Mesendoderm (in vitro differentiated cells): ENCODE measurements at places on chromosomes 12 and 14.

DNA sequence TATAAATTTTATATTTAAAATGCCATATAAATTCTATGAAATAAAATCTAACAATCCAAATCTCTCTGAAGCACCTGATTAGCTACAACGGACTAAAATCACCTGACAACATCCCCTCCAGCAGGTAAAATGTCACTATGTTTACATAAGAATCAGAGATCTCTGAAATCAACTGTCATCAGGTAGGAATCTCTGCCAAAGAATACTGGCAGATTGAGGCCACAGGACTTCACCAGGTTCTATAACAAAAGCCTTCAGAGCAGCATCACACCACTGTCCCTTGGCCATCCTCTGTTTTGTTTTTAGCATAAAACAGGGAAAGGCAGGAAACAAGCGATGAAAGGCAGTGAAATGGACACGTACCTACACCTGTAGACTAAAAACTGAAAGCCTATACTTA lies 22.1 kb downstream of the FGD6 start:
- H3K4me3 ChIP-seq: no peak overlapping the region
- H3K27ac ChIP-seq: no peak overlapping the region
- H3K27me3 ChIP-seq: no peaks in the 10 kb centered on the region
- peak; percentile 57 for DNase-seq
- no peaks in the 10 kb centered on the region for H3K4me1 ChIP-seq
- no peaks in the 10 kb centered on the region for H3K36me3 ChIP-seq

GRCh38 chr12:19915392-19916195 lies 452.7 kb upstream of the PDE3A start:
- H3K27me3 ChIP-seq: no peaks in the 10 kb centered on the region
- H3K4me1 ChIP-seq: no peaks in the 10 kb centered on the region
- DNase-seq: peak; percentile 43

GRCh38 chr14:69620211-69620611 lies 8.8 kb downstream of the SUSD6 start:
- no peak overlapping the region for H3K27ac ChIP-seq
- no peak for DNase-seq
- no peaks in the 10 kb centered on the region for H3K36me3 ChIP-seq
- H3K4me3 ChIP-seq: no peak overlapping the region

GRCh38 chr12:65662590-65662989 lies 161.7 kb upstream of the HMGA2 start:
- H3K4me1 ChIP-seq: no peaks in the 10 kb centered on the region
- no peaks in the 10 kb centered on the region for H3K27me3 ChIP-seq
- no peak overlapping the region for H3K4me3 ChIP-seq

DNA sequence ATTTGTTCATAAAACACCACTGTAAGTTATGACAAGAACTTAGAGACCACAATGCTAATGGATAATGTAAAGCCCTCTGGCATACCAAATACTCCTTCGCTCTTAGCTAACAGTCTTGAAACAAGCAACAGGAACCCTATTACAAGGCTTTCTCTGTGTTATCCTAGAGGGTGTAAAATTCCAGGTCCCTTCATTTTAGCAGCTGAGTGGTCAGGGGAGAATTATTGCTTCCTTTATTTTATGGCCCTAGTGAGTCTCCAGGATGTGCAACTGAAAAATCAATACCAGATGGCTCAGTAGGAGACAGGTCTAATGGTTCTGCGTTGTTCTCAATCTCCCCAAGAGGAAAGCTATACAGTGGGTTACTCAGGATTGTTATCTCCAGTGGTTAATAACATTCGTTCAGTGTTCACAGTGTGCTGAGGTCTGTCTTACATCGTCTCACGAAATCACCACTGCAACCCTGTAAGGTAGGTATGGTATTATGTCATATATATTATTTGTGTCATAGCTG lies 172.7 kb upstream of the CNOT2 start:
- H3K27me3 ChIP-seq: no peaks in the 10 kb centered on the region
- H3K27ac ChIP-seq: peak overlapping the region; percentile 29
- peak; percentile 62 for DNase-seq
- H3K4me1 ChIP-seq: peaks cover 12% of the 10 kb centered on the region
- no peaks in the 10 kb centered on the region for H3K36me3 ChIP-seq

GRCh38 chr14:36658123-36659009 lies 3.3 kb upstream of the PAX9 start:
- no peak overlapping the region for H3K27ac ChIP-seq
- H3K4me3 ChIP-seq: no peak overlapping the region
- no peak for DNase-seq
- H3K27me3 ChIP-seq: peaks cover 79% of the 10 kb centered on the region
- peaks cover 2% of the 10 kb centered on the region for H3K4me1 ChIP-seq

DNA sequence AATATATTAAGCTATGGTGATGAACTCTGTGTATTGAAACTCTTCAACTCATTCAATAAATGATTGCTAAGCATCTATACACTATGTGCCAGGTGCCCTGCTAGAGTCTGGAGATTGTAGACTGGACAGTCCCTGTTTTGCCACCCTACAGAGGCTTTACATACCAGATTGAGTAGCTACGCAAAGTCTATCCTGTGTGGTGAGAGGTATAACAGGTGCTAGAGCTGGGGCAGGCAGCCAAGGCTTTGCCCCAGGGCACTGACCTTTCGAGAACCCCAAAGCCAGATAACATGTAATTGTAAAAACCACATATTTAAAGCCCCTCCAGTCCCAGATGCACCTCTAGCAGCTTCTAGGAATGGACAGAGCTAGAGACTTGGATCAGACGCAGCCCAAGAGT lies 52.8 kb downstream of the PPM1H start:
- DNase-seq: no peak
- H3K27ac ChIP-seq: no peak overlapping the region
- no peaks in the 10 kb centered on the region for H3K36me3 ChIP-seq
- peaks cover 12% of the 10 kb centered on the region for H3K4me1 ChIP-seq
- no peak overlapping the region for H3K4me3 ChIP-seq
